ENCODE measurements at places on chromosomes 12 and 14.

GRCh38 chr12:88235183-88235833 is 93.2 kb downstream of the TMTC3 start:
- DNase-seq, result no peak

DNA sequence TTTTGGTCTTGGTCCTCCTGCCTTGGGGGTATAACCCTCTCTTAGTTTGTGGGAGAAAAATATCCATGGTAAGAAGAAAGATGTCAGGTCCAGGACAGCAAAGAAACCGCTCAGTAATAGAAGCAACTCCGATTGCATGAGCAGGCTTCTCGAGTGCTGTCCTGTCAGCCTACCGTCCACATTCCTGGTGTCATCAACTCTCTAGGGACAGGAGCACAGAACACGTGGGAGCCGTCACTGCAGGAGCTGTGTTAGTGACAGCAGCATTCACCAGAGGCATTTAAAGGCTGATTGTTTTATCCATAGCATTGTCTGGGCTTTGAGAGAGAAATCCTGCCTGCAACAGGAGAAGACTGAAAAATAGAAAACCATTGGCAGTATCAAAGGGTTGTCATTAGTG is 244.2 kb downstream of the CACNA1C start:
- DNase-seq, result no peak

DNA sequence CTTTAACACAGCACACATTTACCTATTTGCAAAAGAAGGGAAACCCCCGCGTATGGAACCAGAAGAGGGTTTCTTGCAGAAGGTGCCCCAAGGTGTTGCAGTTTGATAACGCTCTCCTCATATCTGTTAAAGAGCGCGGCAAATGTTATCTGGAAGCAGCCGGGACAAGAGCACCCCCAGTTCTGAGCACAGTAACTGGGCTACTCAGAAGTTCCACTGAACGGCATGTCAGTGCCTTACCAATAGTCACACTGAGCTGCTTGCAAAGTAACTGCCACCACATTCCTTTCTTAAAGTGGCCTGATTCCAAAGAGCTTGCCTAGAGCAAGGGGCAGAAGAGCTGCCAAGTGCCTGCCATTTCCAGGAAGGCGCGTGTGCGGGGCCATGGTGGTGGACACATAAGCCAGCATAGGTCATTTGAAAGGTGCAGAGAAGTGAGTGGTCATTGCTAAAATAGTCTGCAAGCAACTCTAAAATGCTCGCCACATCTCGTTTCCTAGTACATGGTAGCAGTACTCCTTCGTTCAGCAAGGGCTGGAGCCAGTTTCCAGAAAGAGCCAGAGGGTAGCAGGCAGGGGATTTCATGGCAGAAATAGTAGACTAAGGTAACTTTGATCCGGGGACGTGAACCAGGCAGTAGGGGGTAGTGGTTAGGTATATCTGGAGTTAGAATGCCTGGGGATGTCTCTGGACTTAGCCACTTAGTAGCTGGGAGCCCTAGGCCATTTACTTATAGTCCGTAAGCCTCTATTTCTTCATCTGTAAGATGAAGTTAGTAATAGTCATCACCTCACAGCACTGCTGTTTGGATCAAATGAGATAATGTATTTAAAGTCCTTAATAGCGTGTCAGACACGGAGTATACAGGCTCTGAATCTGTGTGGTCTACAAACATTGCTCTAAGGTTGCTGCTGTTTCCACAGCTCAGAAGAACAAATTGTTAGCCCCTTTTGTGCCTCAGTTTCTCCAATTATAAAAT is 37.6 kb downstream of the SPTB start:
- peak; percentile 75 for DNase-seq

- no peak for DNase-seq
These were observed 24.8 kb downstream of the RGS6 start for GRCh38 chr14:71956920-71957563.

DNA sequence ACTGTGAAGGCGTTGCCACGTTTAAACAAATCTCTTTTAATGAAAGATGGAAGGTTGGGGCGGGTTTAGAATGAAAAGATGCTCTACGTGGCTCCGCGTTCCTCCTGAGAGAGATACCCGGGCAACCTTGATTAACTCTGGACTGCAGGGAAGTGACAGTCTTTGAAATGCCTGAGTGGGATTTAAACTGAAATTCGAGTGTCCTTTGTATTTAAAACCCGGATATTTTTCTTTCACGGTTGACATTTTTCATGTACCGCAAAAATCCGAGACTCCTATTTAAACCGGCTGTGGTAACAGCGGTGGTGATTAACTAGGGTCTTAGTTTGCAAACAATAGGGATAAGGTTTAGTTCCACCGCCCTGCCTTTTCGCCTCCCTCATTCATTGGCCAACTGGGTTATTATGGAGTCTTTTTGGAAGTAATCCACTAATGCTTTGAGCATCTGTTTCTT is 707 bp downstream of the G2E3 start:
- peak; percentile 22 for DNase-seq

DNA sequence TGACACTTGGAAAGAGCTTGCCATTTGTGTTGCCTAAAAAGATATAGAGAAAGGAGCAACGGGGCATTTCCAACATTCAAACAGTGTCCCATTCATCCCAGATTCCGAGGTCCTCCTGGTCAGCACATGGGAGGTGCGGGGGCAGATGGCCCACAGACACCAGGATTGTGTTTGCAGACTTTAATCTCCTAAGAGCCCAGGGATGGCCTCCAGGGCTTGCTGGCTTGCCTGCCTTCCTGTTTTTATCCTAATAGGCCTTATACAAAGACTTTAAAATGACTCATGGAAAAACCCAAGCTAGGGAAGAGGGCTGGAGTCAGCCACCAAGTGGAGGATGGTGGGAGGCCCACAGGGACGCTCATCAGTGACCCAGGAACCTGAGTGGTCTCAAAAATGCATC is 21.5 kb upstream of the FAM181A start:
- no peak for DNase-seq

DNA sequence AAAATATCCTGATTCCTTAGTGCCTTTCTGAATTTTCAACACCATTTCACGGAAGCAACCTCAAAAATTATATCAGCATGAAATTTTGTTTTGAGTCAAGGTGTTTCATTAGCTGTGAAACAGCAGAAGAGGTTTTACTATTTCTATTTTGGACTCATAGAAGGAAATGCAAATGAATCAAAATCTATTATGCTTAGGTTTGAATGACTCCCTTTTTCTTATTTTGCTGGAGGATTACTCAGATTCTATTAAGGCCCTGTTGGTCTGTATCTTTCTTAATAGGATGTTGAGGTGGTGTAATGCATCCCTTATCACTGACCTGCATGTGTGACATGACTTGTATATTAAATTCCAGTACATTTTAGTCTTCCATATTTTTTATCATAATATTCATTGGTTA is 165.8 kb downstream of the TMTC2 start:
- DNase-seq, result no peak

DNA sequence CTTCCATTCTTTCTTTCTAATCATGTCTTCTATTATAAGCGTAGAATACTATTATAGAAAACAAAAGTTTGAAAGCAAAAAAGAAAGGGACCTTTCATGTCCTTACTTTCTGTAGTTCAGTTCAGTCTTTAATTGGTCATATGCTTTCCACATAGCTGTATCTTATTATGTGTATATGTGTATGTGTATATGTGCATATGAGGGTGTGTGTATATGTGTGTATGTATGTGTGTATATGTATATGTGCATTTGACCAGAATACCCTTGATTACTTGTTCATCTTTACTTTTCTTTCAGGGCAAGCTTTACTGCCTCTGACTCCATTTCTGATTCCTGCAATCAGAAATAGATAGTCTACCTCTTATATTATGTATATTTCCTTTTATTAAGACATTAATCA is 88.6 kb downstream of the FBXO33 start:
- no peak for DNase-seq

GRCh38 chr12:118061011-118061872 is at the start of gene WSB2:
Gene WSB2, minus strand, starts transcription at chr12:118061179. Its CDS starts 131 bp downstream, at chr12:118061048.
- DNase-seq, result no peak

GRCh38 chr12:21350975-21351374 is 16.3 kb upstream of the SLCO1A2 start:
- no peak for DNase-seq

DNA sequence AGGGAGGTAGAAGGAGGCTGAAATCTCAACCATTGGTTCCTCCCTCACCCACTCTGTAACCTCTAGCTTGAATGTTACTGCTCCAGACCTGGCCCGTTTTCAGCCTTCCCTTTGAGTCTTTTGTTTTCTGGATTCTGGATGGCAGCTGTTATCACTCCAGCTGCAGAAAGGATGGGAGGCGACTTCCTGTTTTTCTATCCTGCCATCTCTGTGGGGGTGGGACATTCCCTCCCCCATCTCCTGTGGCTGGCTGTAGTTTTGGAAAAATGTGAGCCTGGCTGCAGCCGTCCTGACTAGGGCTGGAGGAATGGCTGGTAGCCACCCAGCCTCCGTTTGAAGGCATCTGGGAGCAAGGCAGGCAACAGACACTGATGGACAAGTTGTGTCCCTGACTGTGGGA is 2.9 kb upstream of the PPFIBP1 start:
- DNase-seq, result no peak

- no peak for DNase-seq
These were observed 156.7 kb upstream of the DIO3 start for GRCh38 chr14:101404426-101405170.

GRCh38 chr14:99891900-99892299 is 98.7 kb downstream of the EML1 start:
- no peak for DNase-seq

DNA sequence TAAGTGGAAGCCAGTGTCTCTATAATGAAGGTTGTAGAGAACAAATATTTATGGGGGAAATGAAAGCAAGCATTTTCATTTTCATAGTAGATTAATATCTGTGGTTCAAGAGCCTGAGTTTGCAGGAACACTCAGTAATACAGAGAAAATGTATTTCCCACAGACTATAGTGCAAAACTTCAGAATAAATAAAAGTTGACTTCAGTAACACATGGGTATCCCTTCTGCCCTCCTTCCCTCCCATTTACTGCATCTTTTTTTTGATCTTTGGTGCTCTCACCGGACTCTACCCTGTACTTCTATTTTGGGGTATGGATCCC is 75.3 kb upstream of the AMN1 start:
- no peak for DNase-seq

DNA sequence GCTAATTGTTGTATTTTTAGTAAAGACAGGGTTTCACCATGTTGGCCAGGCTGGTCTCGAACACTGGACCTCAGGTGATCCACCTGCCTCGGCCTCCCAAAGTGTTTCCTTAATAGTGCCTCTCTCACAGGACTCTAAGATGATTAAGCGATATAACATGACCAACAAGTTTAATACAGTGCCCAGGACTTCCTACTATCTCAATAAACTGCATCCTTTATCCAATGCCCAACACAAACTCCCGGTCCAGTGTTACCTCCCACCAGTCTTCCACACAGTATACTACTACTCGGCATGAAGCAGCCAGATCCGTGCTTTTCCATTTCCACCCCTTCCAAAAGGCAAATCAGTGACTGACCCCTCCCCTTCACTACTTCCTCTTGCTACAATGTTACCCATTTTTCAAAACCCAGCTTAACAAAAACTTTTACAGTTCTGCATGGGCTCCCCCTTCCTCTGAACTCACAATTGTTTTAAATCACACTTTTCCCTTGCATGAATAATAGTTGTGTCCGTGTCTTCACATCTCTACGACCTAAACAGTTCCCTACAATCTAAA is 900 bp downstream of the NOP2 start:
- DNase-seq, result no peak

DNA sequence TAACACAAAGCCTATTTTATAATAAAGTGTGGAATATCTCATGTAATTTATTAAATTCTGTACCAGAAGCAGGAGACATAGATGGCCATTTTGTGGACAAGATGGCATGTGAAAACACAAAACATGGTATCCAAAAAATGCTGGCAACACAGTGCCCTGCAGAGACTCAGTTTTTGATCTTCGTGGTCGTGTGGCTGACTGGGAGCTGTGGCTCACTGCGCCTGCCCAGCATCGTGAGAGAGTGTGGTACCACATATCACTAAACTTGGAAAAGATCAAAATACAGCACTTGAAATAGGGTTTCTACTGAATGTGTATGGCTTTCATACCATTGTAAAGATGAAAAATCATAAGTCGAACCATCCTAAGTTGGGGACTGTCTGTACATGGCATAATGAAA is 43.0 kb upstream of the MANSC4 start:
- no peak for DNase-seq

- no peak for DNase-seq
These were observed 723 bp downstream of the NFATC4 start for GRCh38 chr14:24368562-24369252.

GRCh38 chr14:46653031-46653755 is 1.6 kb upstream of the RPL10L start:
- DNase-seq, result no peak

DNA sequence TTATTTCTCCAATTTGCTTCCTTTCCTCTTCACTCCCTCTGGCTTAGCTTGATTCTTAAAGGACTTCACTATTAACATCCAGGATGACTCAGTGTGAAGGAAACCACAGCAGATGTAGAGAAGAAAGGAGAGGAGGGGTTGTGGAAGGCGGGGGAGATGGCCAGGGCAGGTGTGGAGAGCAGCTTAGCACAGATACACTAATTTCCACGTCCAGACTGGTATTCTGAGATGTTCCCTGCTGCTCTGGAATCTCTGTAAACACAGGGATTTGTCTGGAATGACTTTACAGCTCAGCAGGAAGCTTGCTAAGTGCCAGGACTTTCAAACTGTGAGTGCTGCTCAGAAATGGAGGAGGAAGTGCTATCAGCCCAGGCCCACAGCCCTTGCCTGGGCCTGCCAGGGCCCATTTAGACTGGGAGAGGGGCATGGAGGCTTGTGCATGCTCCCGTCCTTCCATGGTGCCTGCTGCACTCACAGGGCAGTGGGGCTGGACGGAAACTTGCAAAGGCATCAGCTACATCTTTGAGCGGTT is 202.5 kb upstream of the DDHD1 start:
- DNase-seq, result no peak

- DNase-seq, result no peak
These were observed 142.0 kb downstream of the DUSP6 start for GRCh38 chr12:89210277-89210676.

DNA sequence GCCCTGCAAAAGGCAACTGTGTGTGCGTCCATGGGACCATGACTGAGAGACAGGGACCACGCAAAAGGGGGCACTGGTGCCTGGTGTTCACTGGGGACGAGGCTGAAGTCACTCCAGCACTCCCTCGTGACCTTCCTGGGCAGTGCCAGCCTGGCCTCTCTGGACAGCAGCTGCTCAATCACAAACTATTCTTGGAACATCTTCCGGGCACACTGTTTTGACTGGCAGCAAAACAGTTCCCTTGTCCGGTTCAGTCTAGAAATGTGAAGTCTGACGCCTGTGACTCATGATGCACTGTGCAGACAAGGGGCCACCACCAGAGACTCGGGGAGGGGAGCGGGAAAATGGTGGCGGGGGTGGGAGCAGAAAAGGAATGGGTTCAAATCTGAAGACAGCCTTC is 20.8 kb downstream of the SNRNP35 start:
- no peak for DNase-seq

GRCh38 chr12:94126067-94126466 is 22.3 kb upstream of the PLXNC1 start:
- no peak for DNase-seq
